Right cardiac atrium (tissue), 5 donors: ENCODE measurements at places on chromosomes 12 and 14.

DNA sequence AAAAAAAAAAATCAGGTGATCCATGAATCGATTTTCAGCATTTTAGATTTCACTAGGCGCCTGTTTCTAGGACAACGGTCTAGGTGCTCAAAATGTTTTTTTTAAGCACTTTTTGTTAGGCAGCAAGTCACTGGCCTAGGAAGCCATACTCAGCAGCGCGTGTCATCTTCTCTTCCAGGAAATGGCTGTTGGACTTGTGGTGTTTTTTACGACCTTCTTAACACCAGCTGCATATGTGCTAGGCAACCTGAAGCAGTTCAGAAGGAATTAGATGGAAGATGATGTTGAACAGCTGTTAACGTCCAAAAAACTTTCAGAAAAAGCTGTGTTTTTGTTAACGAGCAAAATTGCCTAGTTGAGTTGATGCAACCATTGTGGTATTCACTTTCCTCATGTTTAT, 868 bp downstream of the COX8C start:
- no peak for DNase-seq

DNA sequence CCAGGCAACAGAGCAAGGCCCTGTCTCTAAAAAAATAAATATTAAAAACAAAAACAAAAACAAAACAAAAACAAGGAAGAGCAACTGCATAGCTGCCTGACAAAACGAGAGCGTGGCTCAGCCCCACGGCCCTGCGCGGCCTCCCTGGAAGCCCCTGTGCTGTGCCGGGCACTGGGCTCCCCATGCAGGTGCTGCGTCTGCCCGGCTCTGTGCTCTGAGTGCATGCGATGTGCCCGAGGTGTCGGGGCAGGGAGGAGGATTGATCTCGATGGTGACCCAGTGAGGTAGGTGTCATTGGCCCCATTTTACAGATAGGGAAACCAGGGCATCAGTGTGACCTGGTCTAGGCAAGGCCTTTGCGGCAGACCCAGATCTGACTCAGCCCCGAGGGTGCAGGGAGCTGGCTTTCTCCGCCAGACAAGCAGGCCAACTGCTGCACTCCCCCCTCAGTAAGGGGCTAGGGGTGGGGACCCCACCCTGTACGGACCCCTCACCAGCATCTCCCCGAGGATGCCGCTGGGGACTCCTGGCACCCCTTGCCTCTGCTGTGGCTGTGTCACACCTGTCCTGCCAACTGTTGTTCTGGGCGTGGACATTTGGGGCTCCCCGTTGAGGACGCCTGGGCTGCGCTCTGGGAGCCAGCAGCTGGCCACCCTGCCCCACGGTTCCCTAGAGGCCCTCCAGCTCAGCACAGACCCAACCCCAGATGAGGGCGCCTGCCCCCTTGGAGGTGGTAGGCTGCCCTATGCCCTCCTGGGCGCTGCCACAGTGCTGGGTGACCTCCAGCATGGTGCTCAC, 15.3 kb downstream of the GPR132 start:
- DNase-seq = no peak

DNA sequence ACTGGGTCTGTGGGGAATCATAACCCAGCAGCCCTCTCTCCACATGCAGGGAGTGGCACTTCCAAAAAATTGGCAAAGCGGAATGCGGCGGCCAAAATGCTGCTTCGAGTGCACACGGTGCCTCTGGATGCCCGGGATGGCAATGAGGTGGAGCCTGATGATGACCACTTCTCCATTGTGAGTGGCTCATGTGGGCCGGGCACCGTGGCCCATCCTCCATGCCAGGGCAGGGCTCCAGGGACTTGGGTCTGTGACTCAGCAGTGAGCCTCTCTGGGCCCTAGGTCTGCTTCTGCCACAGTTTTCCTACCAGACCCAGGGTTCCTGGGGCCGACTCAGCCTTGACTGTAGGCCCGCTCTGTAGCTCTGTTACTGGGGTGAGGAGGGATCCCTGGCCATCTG, 2.2 kb downstream of the NPFF start:
- DNase-seq = no peak

- DNase-seq = no peak
Observed at GRCh38 chr12:117067016-117067415, 32.2 kb downstream of the TESC start.

- no peak for DNase-seq
Observed at GRCh38 chr14:69267492-69267891, 7.5 kb downstream of the GALNT16 start.
